ENCODE measurements at places on chromosomes 1 and 21.

DNA sequence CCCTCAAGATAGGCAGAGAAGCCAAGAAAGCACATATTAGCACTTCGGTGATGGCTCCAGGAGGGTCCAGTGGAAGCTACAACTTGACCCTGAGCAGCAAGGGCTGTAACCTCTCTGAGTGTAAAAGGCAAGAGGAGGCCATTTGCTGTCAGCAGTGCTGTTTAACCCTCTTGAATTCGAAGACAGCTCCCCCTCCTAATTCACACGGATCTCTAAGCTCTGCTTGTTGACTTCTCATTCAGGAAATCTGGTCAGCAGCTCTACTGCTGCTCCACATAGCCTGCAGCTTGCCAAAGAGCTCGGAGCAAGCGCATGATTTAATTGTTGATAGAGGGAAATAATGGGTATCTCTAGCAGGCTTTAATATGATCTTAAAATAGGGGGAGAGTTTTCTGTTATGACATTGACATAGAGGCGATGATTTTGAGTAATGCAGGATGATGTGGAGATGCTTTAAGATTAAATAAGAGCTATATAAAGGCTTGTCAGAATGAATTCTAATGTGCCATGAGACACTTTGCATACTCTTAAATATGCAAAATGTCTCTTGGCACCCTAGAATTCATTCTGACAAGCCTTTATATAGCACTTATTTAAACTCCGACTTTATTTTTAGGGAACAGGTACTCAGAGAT lies 79.4 kb upstream of the USH2A start:
- no peak for DNase-seq

DNA sequence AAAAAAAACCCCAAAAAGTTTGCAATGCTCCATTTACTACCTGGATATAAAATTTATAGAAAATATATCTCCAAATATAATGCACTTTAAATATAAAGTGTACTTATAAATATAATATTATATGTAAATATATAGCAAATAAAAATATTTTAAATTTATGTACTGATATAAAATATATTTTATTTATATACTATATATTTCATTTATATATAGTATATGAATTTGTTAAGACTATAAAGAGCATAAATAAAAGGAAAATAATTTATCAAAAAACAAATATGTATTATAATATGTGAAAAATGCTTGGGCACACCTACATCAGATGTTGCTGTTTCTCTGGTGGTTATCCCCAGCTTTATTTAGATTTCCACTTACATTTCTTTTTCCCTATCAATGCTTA lies 71.0 kb upstream of the ZBTB18 start:
- DNase-seq, result no peak

DNA sequence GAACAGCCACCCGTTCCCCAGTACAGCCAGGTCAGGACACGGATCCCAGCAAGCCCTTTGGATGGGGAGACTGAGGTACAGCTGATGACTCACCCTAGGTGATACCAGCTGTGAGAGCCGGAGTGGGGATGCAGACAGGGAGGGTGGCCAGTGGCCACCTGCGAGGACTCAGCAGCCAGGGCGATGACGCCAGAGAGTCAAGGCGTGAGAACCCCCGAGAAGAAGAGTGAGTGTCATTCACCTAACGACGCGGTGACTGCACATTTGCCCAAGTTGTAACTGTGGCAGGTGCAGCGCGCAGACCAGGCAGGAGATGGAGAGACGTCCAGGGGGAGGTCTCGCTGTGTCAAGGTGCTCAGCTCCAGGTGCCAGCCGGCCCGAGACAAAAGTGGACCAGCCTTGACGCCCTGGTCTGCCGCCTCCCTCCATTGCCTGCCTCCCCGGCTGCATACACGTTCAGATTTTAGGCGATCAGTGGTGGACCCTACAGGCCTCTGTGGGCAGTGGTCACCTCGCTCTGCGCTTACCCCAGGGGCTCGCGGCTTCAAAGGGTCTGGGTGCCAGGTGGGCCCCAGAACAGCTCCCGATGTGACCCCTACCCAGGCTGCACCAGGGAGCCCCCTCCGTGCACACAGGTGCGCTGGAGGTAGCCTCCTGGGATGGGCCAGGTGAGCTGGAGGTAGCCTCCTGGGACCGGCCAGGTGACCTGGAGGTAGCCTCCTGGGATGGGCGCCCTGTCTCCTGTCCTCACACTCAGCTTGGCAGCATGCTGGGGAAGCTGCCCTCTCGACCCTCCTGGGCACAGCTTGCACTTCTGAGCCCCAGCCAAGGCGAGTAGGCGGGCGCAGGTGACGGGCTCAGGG lies 11.9 kb downstream of the LRRC3 start:
- DNase-seq, result no peak

- peak; percentile 5 for DNase-seq
Observed at GRCh38 chr1:204623894-204624361, 61.6 kb downstream of the LRRN2 start.

GRCh38 chr1:9835758-9836631 lies 12.2 kb upstream of the CLSTN1 start:
- no peak for DNase-seq

DNA sequence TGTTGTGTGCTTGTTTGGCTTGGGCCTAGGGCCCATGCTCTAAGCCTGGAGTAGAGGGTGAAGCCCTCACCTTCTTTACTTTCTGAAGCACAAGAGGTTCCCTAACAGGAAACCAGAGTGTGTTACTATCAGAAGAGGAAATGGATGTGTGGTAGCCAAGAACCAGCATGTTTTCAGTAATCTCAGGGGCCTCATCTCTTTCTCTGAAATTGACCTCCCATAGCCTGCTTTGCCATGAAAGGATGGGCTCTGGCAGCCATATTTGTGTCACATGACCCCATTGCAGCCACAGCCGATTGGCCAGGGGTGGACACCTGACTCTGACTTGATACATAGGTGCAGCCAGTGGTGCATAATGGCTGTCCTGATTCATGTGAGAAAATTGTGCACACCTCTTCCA lies 18.6 kb downstream of the A3GALT2 start:
- no peak for DNase-seq

GRCh38 chr1:206839857-206840256 lies 25.6 kb upstream of the IL20 start:
- DNase-seq, result no peak

GRCh38 chr1:101065575-101065974 lies 40.0 kb upstream of the DPH5 start:
- no peak for DNase-seq

DNA sequence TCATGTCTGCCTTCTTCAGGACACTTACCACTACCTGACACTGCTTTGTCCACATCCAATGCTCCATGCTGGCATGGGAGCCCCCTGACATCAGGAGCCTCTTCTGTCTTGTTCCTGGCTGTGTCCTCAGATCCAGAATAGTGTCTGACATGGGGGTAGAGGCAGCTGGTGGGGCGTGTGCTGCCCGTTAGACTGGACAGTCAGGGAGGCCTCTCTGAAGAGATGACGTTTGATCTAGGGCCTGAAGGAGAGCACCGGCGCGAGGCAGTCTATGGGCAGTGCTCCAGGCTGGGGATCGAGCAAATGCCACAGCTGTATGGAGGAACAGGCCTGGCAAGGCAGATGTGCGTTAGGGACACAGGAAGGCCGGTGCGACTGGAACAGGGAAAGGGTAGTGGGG lies 16.6 kb downstream of the SLC9A1 start:
- no peak for DNase-seq

All from naive B cell (primary cell).